Stimulated activated CD8-positive, alpha-beta memory T cell treated with anti-CD3 and anti-CD28 coated beads, Interleukin-15, amount 100 ng/mL, for 1 hour (primary cell): ENCODE measurements at places on chromosomes 13 and 19.

- no peak for DNase-seq
Observed at GRCh38 chr13:113784645-113785024, 25.6 kb downstream of the TMEM255B start.

- DNase-seq = no peak
Observed at GRCh38 chr19:28827382-28827781, 385.6 kb downstream of the UQCRFS1 start.

DNA sequence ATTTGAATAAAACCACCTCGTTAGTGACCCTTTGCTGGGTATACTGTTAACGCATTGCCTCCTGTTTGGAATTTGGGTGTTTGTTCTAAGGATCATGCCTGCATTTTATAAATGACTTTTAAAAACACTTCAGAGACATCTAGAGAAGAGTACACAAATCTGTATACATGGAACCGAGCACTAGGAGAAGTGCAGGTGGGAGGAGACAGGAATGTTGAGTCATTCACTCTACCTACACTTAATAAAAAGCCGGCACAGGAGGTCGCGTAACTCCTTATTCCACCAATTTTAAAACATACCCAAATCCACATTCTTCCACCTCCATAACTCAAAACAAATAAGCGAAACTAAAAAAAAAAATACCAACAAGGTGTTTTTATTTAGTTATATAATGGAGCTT, 48.6 kb downstream of the FGF9 start:
- DNase-seq = no peak

- DNase-seq = no peak
Observed at GRCh38 chr19:5131506-5132205, 162.7 kb downstream of the KDM4B start.

DNA sequence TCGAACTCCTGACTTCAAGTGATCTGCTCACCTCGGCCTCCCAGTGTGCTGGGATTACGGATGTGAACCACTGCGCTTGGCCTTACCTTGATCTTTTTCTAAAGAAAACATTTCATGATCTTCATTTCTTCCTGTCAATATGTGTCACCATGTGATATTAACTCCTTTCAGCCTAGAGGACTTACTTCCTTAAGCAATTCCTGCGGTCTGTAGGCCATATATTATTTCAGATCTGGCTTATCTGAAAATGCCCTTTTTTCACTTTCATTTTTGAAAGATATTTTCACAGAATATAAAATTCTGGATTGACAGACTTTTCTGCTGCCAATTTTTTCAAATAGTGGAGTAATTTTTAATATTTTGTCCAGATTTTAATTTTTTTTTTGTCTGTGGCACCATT, 2.0 kb upstream of the GPR32 start:
- no peak for DNase-seq

- DNase-seq = no peak
Observed at GRCh38 chr19:3873151-3873550, 4.3 kb upstream of the ZFR2 start.

- no peak for DNase-seq
Observed at GRCh38 chr13:90995001-90995400, 352.5 kb upstream of the MIR17HG start.

DNA sequence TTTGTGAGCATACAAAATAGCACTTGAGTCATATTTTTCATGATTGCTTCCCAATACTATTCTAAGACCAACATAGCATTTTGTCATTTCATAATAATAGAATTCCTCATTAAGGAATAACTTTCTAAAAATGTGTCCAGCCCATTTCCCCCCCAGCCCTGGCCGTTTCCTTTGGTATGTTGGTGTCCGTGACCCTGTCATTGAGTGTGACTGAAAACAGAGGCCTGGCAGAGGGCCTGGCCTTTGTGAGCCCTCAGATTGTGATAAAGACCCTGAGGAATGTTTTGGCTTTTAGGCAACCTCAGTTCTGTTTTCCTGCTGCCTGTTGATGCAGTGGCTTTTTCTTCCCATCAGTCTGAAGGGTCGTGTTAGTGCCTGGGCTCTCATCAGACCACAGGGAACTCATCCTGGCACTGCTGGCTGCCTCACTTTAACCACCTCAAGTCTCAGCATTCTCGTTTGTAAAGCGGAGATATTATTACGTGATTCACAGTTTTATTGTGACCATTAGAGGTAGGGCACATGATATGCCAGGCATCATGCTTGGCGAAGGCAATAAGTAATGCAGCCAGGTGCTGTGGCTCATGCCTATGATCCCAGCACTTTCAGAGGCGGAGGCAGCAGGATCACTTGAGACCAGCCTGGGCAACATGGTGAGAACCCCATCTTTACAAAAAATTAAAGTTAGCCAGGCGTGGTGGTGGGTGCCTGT, 13.8 kb downstream of the SPINT2 start:
- DNase-seq = no peak

- DNase-seq = no peak
Observed at GRCh38 chr13:70473907-70474306, 365.7 kb upstream of the KLHL1 start.

GRCh38 chr19:53079313-53079924, 23.8 kb downstream of the ZNF160 start:
- DNase-seq = no peak

- no peak for DNase-seq
Observed at GRCh38 chr19:6103217-6103644, 7.1 kb downstream of the RFX2 start.

GRCh38 chr19:9871626-9872338, 36.7 kb downstream of the PIN1 start:
- DNase-seq = no peak

DNA sequence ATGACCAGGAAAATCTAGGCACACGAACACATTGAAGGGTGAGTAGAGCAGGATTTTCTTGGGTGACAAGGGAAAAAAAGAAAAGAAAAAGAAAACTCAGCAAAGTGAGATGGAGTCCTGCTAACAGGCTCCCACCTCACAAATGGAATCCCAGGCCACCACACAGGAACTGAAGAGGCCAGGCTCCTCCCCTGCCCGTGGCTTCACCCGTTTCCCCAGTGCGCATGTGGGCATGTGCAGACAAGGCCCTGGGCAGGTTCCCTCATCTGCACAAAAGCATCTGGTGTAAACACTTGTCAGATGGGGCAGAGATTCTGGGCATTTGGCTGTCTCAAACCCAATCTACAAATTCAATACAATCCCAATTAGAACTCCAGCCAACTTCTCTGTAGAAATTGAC, 24.5 kb downstream of the CFAP97D2 start:
- no peak for DNase-seq

DNA sequence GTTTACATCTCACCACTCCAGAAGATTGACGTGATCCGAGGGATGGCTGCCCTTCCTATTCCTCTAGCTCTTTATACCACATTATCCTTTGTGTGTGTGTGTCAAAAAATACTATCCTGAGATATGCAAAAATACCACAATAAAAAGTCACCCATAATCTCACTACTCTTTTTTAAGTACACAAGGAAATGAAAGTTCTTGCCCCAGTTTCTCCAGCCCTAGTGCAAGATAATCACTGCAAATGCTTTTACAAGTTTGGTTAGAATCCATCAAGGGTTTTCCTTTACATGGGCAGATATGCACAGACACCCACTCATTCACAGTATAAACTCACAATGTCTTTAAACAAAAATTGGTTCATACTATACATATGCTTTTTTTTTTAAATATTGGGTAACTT, 89.3 kb downstream of the DIAPH3 start:
- DNase-seq = no peak

DNA sequence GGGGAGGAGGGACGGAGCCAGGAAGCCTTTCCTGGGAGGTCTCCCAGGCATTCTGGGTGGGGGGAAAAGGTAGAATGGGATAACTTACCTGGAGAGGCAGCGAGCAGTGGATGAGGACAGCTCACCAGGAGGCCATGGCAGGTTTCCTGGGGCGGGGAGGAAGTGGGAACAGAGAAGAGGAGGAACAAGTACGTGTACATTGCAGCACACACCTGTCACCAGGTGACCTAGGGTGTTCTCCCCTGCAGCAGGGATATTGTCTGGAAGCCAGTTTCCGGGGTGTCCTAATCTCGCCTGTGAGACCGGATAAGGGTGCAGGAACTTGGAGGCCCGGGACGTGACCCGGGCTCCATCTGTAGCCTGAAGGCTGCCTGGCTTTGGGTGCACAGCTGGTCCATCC, at the start of gene FUT3:
TSS of gene FUT3 (minus strand) at position 148 of the 400 bp plus-strand sequence.
- no peak for DNase-seq

GRCh38 chr13:109900320-109900719, 113.9 kb upstream of the IRS2 start:
- DNase-seq = no peak

GRCh38 chr13:51584731-51585672, 740 bp downstream of the WDFY2 start:
- peak; percentile 24 for DNase-seq

GRCh38 chr19:33234092-33234491, 8.4 kb upstream of the SLC7A10 start:
- no peak for DNase-seq

DNA sequence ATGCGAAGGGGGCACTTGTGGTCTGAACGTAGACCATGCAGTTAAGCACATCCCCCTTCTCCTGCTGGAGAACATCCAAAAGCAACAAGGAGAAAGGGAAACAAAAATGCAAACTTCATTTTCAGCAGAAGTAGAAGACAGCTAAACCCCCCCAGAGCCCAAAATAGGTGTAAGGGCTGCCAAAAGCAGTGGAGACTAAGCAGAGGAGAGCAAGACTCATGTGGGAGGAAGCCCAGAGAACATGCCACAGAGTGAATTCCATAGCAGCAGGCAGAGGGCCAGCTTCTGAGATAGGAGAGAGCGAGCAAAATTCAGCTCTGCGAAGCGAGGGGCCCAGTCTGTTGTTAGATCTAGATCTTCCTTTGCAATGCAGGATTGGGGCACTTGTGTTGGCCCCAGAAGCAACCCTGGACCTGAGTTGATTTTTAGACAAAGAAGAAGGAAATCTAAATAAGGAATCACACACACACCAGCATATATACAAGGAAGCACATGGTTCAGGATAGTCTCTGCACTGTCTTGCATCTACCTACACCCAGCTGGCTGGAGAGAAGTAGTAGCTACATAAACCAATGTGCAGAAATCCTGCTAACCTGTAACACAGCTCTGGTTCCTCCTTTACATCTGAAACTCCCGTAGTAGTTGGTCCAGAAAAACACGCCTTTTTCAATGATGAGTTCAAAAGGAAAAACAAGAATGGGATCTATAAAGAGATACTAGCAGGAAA, 199.6 kb downstream of the SPRY2 start:
- no peak for DNase-seq

DNA sequence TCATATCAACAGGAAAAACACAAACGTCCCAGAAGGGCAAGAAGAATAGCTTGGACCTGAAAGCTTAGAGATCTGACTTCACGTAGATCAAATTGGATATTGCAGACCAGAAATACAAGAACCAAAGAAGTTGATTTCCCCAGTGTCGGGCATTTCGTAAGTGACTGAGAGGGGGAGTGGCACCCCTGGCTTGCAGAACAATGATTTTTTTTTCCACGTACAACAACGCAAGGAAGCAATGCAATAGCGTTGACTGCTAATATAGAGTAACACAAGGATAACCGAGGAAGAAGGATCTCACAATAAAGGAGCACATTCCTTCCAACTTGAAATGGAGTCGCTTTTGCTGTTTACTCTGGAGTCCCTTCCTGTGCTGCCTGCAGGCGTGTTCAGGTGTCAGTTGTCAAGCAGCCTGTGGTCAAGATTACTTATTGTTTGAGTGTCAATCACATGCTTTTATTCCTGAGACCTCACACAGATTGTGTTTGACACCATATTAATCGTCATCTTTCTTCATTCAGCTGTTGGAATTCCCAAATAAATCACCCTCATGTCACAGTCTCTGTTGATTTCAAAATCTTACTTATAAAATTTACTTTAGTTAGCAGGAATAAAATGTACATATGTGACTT, 139.4 kb downstream of the FREM2 start:
- DNase-seq = no peak

- no peak for DNase-seq
Observed at GRCh38 chr13:97337985-97338499, 95.9 kb upstream of the RAP2A start.

GRCh38 chr13:18946738-18947137, 234.9 kb downstream of the TUBA3C start:
- no peak for DNase-seq

DNA sequence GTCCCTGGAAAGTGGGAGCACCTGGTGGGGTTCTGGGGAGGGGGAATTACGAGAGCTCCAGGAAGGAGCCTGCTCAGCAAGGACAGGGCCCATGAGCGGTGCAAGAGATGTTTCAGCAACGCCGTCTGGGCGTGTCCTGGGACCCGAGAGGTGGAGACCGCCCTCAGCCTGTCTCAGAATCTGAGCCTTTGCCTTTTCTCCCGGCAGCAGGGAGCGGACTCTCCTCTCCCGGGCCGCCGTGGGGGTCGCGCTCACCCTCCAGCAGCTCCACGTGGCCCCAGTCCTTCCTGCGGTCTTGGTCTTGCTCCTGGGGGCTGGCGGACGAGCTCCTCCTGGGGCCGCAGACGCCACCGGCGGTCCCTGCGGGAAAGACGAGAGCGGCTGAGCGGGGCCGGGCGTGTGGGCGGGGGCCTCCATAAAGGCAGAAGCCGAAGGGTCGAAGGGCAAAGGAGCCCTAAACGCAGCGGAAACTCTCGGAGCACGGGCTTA, 714 bp downstream of the POLRMT start:
- DNase-seq = no peak

GRCh38 chr19:18919900-18920214, 342 bp downstream of the DDX49 start:
- DNase-seq = no peak
